Hindlimb muscle (tissue), 1 donor: ENCODE measurements at places on chromosomes 1 and 21. TPM values are rescaled to one million over a fixed set of nuclear protein-coding genes. Genes with fewer than 3 reads are reported as not detected.

DNA sequence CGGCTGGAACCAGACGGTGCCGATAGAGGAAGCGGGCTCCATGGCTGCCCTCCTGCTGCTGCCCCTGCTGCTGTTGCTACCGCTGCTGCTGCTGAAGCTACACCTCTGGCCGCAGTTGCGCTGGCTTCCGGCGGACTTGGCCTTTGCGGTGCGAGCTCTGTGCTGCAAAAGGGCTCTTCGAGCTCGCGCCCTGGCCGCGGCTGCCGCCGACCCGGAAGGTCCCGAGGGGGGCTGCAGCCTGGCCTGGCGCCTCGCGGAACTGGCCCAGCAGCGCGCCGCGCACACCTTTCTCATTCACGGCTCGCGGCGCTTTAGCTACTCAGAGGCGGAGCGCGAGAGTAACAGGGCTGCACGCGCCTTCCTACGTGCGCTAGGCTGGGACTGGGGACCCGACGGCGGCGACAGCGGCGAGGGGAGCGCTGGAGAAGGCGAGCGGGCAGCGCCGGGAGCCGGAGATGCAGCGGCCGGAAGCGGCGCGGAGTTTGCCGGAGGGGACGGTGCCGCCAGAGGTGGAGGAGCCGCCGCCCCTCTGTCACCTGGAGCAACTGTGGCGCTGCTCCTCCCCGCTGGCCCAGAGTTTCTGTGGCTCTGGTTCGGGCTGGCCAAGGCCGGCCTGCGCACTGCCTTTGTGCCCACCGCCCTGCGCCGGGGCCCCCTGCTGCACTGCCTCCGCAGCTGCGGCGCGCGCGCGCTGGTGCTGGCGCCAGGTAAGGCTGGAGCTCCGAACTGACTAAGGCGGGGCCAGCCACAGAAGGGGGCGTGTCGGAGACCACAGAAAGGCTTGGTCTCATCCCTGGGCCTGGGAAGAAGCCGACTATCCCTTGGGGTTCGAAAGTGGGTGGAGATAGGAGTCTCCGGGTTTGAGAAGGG is 486 bp downstream of the SLC27A3 start:
- peak; percentile 76 for DNase-seq

TSPAN1 gene
- polyA plus RNA-seq = not detected

DNA sequence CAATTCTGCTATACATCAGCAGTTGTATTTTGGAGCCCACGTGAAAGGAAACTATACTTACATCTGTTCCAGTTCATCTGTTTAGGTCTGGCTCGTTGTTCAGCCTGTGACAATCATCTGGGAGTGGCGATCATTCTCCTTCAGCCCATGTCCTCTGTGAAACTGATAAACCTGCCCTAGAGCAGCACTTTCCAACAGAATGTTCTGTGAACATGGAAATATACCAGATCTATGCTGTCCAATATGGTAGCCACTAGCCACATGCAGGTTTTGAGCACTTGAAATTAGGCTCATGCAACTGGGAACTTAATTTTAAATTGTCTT is 24.5 kb upstream of the COQ8A start:
- no peak for DNase-seq

CRNN gene
- not detected for polyA plus RNA-seq

GRCh38 chr1:21206117-21206516 is 29.4 kb upstream of the EIF4G3 start:
- no peak for DNase-seq

INSRR gene
- 0.93 TPM for polyA plus RNA-seq

- peak; percentile 85 for DNase-seq
Observed at GRCh38 chr1:70486676-70487458, 75.8 kb downstream of the CTH start.

OR6N2 gene
- not detected for polyA plus RNA-seq

DNA sequence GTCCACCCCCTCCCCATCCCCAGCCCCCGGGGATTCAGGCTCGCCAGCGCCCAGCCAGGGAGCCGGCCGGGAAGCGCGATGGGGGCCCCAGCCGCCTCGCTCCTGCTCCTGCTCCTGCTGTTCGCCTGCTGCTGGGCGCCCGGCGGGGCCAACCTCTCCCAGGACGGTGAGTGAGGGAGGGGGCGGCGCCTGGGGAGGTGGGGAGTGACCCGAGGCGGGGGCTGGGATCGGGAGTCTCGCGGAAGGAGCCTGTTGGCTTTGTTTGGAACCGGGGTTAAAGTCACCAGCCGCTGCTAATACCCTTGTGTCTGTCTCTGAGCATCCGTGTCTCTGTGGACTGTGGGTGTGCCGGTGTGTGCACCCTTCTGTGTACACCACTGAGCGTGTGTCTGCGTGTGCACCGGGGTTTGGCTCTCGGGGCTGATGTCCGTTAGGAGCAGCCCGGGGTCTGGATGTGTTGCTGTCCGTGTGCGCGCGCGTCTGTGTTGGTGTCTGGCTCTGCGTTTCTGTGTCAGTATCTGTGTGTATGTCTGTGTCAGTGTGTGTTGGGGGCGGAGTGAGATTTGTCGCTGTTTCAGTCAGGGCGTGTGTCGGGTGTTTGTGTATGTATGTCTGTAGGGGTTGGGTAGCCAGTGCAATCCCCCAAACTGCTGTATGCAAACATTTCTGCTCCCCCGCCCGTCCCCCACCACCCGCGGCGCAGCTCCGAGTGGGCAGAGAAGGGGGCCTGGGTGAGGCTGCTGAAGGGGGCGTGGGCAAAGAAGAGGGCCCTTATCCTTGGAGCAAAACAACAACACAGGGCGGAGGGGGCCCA is 480 bp downstream of the CADM3 start:
- DNase-seq = no peak

TCHHL1 gene
- polyA plus RNA-seq = not detected

- DNase-seq = no peak
Observed at GRCh38 chr1:181517181-181517875, 34.0 kb downstream of the CACNA1E start.

GRCh38 chr1:244352156-244352830 is 99.4 kb downstream of the ADSS2 start:
- DNase-seq = no peak

GRCh38 chr1:28437924-28438699 is 67.7 kb upstream of the RCC1 start:
- DNase-seq = peak; percentile 63

DNA sequence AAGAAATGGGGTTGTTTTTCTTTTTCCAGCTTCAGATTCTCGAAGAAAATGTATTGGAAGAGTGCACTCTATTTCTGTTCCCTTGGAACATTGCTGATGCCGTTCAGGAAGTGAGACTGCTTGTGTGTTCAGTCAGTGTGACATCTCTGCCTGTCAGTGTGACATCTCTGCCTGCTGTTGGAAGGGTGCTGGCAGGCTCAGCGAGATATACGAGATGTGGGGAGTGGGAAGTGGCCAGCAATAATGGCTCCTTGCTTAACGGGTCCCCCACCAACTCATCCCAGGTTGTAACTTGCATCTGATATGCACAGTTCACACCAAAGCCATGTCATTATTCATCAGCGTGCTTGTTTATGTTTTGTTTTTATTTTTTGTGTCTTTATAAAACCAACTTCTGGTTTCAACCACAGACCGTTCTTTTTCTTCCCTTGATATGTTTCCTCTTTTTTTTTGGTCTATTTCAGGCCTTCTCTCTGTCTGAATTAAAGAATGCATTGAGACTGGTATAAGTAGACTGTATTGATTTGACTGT is 145.4 kb downstream of the GALNT2 start:
- no peak for DNase-seq

- no peak for DNase-seq
Observed at GRCh38 chr21:34132202-34132601, 58.8 kb downstream of the MRPS6 start.

ARHGAP29 gene
- polyA plus RNA-seq = 36.1 TPM

WNT2B gene
- polyA plus RNA-seq = 4.0 TPM

- no peak for DNase-seq
Observed at GRCh38 chr1:203467550-203467921, 8.1 kb upstream of the PRELP start.

PGBD5 gene
- polyA plus RNA-seq = 33.4 TPM

DNA sequence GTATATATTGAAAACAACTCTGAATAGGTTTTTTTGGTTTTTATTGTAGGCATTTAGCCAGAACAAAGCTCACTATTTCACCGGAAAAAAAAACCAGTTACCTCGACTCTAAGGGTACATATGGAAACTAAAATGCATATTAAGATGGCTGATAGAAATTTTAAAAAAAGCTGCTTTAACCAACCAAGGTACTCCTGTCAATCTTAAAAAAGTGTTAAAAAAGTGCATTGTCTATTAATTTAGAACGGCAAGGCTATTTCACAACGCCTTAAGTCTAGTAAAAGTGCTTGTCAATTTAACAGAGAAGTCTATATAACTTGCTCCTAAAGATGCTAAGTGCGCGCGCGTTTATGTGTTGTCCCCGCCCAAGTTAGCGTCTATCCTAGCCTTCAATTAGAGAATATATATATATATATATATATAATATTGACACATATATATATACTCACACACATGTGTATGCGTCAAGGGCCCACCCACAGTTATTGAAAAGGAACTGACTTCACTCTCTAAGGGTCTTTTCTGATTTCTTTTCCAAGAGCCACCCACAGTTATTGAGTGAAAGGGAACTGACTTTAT is 934 bp downstream of the ASPM start:
- DNase-seq = no peak

ABCG1 gene
- polyA plus RNA-seq = 9.8 TPM

- DNase-seq = peak; percentile 40
Observed at GRCh38 chr1:19344372-19344810, 32.3 kb downstream of the SLC66A1 start.

GRCh38 chr1:54409156-54410142 is 3.3 kb upstream of the SSBP3 start:
- no peak for DNase-seq

DNA sequence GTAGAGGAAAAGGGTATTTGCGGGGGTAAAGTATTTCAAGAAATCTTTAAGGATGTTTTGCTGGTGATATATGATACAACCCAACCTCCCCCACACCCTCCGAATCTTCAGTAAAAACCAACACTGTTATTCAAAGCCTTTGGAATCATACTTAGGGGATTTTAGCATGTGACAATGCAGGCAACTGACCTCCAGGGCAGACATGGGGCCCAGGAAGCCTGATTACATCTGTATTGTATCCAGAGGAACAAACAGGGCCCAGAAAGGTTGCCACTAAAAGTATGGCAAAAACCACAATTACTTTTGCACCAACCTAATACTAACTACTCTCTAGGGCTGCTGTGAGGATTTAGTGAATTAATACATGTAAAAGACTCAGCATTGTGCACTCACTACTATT is 43.9 kb upstream of the CNN3 start:
- no peak for DNase-seq

FCER1G gene
- 21.4 TPM for polyA plus RNA-seq

DNA sequence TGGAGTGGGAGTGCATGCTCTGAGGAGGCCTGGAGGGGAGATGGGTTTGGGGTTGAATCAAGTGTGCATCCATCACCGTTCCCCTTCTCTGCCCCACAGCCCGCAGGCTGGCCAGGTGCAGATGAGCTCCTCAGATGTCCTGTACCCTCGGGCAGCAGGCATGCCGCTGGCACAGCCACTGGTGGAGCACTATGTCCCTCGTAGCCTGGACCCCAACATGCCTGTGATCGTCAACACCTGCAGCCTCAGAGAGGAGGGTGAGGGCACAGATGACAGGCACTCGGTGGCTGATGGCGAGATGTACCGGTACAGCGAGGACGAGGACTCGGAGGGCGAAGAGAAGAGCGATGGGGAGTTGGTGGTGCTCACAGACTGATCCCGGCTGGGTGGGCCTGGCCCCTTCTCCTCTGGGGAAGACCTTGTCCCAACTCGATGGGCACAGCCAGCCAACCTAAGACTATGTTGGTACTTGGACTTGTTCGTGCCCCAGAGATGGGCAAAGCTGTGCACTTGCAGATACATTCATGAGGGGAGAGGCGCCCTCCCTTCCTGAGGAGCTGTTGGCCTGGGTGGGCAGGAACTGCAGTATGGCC is 26.0 kb downstream of the ETNK2 start:
- no peak for DNase-seq

DNA sequence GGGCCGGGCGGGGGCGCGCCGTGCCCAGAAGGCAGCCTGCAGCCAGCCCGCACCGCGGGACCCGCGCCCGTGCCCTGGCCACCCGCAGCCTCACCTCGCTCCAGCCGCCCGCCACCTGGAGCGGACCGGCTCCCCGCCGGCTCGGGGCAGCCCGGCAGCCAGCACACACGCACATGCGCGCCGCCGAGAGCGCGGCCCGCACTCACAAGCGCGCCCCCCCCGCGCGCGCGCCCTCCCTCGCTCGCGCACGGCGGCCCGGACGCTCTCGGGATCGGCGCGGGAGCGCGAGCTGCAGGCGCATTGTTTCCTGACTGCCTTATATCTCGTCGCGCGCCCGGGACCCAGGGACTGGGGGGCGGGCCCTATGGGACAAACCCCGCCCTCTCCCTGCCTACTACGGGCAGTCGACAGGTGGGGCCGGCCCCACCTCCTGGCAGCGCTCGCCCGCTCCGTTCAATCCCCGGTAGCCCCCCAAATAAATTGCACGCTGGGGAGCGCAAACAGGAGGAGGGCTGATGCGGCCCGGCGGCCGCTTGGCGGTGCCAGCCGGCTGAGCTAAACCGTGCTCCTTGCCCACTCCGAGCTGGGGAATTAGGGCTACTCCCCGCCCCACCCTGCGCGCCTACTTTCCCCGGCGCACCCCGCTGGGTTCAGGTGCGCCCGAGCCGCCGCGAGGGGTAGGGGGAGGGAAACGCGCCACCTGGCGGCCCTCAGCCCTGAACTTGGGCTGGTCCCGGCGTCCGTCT is at the start of gene MYCL:
Gene MYCL, minus strand, starts transcription at position 204 of the 746 bp plus-strand sequence. CDS start 483 bp downstream, outside the sequence.
- DNase-seq = peak; percentile 52

GSTM1 gene
- 50.6 TPM for polyA plus RNA-seq

- DNase-seq = no peak
Observed at GRCh38 chr1:8017495-8018197, 8.5 kb downstream of the ERRFI1 start.

- no peak for DNase-seq
Observed at GRCh38 chr21:37568415-37568814, 201.8 kb downstream of the DYRK1A start.

GRCh38 chr1:173152598-173152997 is 54.5 kb downstream of the TNFSF4 start:
- DNase-seq = no peak

NPR1 gene
- 17.2 TPM for polyA plus RNA-seq

KRTAP19-3 gene
- polyA plus RNA-seq = not detected

DNA sequence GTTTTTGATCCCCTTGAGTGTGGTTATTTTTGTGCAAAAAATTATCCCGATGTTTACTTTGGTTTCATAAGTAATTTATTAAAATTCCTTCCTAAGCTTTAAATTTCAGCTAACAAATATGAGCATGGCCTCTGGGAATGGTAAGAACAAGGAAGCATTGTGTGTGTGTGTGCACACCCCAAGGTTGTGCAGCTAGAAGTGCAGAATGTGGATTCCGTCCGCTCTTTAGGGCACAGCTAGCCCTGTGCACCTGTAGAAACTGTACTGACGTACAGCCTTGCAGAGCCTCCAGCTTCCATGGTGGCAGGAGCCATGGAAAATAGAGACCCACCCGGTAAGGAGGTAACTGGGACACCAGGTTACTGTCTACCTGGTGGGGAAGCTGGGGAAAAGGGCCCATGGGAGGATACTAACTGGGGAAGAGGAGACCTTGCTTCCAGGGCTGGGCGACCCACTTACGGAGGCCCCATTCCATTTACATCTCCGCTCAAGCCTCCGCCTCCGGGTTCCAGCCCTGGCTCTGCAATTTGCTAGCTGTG is 54.7 kb downstream of the B3GALT5 start:
- DNase-seq = no peak
